ENCODE measurements at places on chromosomes 12 and 14. TPM values are rescaled to one million over a fixed set of nuclear protein-coding genes. Genes with fewer than 3 reads are reported as not detected.
A peak's percentile ranks its signal among the peaks of the same experiment; 100 is the strongest.

Gene GLI1
- total RNA-seq: 2.4 TPM

Gene TAS2R19
- total RNA-seq: 9.1 TPM

DNA sequence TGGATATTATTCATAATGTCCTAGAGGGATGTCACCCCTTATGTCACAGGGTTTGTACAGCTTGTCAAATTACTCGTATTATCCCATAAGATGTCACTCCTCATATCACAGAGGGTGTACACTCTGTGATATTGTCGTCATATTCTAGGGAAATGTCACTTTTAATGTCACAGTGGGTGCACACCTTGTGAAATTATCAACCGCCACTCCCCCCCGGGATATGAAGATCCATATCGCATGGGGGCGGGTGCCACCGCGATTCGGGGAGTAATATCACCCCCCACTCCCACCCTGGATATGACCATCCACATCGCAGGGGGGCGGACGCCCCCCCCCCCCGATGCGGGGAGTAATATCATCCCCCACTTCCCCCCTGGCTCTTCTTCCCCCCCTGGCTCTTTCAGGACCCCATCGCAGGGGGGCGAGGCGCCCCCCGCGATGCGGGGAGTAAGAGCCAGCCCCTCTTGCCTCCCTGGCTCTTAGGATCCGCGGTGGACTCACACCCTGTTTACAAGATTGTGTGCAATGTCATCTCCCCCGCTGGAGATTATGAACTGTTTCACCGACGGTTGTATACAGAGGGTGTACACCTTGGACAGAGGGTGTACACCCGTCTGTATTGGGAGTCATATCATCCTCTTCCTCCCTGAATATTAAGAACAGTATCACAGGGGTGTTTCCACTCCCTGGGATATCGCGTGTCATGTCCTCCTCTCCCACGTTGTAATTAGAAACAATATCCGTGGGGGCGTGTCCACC lies 92.8 kb downstream of the FRMD6 start:
- no peak for DNase-seq

DNA sequence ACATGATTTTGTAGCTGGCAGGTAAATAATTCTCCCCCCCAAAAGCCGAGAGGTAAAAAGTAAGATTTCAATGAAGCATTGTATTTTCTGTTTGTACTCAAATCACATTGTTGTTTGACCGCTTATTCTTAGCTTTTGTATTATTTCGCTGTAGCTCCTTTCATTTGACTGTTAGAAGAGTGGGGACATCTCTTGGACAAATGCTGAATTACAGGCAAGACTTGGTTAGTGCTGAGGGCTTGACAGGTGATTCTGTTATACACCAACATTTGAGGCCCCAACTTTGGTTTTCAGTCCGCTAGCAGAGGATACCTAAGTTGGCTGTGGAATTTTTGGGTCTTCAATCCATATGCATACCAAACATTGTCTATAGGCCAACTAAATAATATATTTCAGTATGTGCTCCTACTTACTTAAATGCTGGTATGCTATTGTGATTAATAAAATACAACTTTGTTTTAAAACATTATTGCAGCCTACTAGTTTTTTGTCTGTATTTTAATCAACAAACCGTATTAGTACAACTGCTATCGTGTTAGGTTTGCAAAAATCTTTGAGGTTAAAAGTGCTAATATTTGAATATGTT lies 102.2 kb downstream of the ERC1 start:
- DNase-seq: no peak

DNA sequence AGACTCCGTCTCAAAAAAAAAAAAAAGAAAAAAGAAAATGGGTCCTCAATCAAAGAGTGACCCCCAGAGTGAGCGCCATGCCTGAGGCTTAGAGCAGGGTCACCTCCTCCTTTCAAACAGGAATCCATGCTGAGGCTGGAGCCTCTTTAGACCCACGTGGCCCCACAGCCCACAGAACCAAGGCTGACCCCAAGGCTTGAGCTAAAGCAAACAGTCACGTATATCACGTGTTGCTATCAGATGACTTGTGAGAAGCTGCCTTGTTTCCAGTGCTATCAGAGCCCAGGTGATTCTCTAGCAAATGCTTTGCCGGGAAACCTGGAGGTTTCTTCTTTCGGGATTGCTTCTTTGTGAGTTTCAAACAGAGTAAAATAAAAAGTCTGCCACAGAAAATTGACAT lies 31.7 kb upstream of the DYNC1H1 start:
- peak; percentile 19 for DNase-seq

GRCh38 chr12:1918081-1918883 lies at the start of gene CACNA2D4:
CACNA2D4 (minus strand) TSS chr12:1918652; CDS start chr12:1918473, 179 bp downstream.
- peak; percentile 69 for DNase-seq

- no peak for DNase-seq
These were observed 19.3 kb downstream of the FOXN3 start for GRCh38 chr14:89397569-89398230.

GRCh38 chr12:71760471-71760870 lies 5.8 kb downstream of the RAB21 start:
- DNase-seq: no peak

GRCh38 chr14:34324363-34324795 lies 137.7 kb downstream of the SPTSSA start:
- no peak for DNase-seq

GRCh38 chr12:89244536-89244935 lies 107.8 kb downstream of the DUSP6 start:
- no peak for DNase-seq

Gene CCDC177
- total RNA-seq: not detected

GRCh38 chr12:6070472-6071257 lies 53.8 kb downstream of the VWF start:
- no peak for DNase-seq

Gene LRRIQ1
- 0.19 TPM for total RNA-seq

GRCh38 chr12:82326905-82327503 lies 31.2 kb downstream of the CCDC59 start:
- DNase-seq: no peak

Gene KERA
- not detected for total RNA-seq

All from aorta (tissue), 5 donors.